CD8-positive, alpha-beta memory T cell (primary cell): ENCODE measurements at places on chromosomes 3 and 15.

DNA sequence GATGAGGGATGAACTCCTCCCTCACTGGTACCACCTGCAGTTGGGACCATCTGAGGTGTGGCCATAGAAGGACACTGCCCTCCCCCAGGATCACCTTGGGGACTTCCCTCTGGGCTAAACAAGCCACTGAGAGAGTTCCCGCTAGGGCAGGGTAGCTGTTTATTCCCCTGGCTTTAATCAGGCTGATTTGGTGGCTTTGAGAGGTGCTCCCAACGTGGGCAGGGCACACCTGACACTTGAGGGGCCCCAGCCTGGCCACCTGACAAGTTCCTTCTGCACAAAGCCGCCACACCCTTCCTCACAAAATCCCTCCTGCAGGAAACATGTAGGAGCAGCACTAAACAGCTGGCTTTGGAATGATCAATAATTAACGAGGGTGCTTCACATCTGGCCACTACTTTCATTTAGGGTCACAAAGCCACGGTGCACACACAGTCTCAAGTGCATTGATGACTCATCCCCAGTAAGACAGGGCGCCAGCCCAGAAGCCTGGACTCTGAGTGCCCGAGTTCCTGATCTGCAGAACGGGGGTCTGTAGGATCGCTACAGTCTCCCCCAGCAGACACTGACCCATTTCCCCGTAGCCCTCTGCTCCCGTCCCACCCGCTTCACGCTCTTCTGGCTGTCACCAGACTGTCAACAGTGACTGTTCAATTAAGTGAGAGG is 75.1 kb downstream of the ATP10A start:
- DNase-seq, result no peak

GRCh38 chr15:101151288-101151687 is 100.6 kb downstream of the CHSY1 start:
- no peak for DNase-seq

DNA sequence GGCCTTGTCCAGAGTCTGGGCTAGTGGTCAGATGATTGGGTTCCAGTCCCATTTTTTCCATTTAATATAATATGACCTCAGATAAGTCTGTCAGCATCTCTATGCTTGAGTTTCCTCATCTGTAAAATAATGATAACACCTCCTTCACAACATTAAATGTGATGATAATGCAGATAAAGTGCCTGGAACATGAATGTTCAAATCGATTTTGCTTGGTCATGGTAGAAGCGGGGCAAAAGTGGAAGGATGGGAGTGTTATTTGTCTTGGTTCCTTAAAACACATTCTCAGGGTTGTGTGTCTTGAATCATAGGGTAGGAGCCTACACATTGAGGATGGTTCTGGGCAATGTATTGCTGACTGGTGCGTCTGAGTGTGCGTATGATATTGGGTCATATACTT is 16.9 kb downstream of the ARIH2 start:
- no peak for DNase-seq

DNA sequence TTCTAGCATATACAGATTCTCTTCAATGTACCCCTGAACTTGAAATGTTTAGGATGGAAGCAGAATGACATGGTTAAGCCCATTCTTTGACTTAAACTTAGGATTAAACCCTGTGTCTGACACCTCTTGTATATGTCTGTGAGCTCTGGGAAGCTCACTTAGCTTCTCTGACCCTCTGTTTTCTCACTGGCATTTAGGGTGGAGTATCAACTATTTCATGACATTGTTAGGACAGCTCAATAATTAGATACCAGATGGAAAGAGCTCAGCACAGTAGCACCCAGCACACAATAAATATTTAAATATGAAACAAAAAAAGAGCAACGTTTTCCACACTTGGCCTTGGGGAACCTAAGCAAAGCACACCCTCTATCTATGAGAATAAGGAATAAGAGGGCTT is 18.2 kb upstream of the RPS17 start:
- DNase-seq, result no peak

- DNase-seq, result no peak
These were observed 1.1 kb downstream of the LSAMP start for GRCh38 chr3:116444115-116444747.

- no peak for DNase-seq
These were observed 443.3 kb downstream of the MAGI1 start for GRCh38 chr3:65595222-65596028.

GRCh38 chr3:153970047-153970446 is 151.1 kb upstream of the ARHGEF26 start:
- DNase-seq, result no peak

DNA sequence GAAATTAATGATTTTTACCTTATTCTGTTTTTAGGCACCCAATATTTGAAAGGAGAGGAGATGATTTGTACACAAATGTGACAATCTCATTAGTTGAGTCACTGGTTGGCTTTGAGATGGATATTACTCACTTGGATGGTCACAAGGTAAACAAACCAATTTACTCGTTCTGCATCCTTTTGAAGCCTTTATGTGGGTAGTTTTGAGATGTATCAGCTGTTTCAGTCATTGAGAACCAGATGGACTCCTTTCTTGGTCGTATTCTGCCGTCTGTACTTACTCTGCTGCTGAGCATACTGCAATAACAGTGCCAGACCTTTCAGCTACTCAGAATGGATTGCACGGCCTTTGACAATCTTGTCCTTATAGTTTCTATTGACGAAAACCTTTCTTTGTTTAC is 13.3 kb downstream of the DNAJB11 start:
- no peak for DNase-seq

DNA sequence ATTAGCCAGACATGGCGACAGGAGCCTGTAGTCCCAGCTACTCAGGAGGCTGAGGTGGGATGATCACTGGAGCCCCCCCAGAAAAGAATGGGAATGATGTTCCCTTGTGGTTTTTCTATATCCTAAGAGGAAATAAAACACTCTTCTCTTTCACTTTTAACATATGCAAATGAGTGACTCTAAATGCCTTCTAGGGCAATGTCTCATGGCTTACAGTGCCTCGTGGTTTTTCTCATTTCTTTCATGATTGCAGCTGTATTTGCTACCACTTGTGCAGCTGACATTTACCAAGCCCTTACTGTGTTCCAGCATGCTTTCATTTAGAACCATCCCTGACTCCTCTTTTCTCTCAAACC is 26.4 kb downstream of the STOML1 start:
- DNase-seq, result no peak

- DNase-seq, result no peak
These were observed 5.5 kb upstream of the CTSH start for GRCh38 chr15:78950343-78950742.

- DNase-seq, result peak; percentile 7
These were observed 62.5 kb upstream of the ANKRD28 start for GRCh38 chr3:15860014-15860934.

DNA sequence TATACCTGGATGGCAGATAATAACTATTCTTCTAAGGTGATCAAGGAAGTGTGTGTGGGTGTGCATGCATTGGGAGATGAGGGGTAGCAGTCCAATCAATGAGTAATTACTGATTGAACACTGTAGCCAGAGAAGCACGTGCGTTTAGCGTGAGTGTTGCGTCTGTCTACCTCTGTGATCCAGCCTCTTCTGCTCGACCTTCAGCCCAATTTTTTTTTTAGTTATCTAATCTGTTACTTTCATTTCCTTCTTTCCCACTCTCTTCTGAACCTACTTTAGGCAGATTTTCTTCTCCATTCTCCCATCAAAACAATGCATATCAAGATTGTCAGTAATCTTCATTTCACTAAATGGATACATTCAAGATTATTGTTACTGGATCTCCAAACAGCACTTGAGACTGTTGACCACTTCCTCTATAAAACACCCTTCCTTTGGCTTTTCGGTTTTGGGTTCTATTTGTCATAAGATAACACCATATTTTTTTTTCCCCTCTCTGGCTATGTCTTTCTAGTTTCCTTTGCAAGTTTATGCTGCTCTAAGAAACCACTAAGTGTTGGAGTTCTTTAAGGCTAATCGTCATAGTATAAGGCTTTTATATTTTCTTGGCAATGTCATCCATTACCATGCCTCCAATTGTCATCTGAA is 41.0 kb downstream of the MCTP2 start:
- DNase-seq, result peak; percentile 70

- no peak for DNase-seq
These were observed 104.2 kb downstream of the AGBL1 start for GRCh38 chr15:86183596-86184491.

DNA sequence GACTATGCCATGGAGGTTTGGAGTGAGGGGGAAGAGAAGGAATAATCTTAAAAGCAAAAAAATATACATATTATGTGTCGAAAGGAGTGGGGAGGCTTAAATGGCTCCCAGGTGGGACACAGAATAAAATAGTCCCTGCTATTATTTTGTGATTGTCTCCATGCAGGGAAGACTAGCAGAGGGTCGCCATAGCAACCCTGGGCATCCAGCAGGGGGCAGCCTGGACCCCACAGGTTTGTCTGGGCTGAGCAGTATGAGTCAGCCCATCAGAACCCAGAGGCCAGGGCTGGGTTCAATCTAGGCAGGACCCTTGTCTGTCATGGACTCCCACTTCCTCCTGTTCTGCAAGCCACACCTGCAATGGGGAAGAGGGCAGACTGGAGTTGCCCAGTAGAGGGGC is 17.6 kb upstream of the LINGO1 start:
- no peak for DNase-seq

DNA sequence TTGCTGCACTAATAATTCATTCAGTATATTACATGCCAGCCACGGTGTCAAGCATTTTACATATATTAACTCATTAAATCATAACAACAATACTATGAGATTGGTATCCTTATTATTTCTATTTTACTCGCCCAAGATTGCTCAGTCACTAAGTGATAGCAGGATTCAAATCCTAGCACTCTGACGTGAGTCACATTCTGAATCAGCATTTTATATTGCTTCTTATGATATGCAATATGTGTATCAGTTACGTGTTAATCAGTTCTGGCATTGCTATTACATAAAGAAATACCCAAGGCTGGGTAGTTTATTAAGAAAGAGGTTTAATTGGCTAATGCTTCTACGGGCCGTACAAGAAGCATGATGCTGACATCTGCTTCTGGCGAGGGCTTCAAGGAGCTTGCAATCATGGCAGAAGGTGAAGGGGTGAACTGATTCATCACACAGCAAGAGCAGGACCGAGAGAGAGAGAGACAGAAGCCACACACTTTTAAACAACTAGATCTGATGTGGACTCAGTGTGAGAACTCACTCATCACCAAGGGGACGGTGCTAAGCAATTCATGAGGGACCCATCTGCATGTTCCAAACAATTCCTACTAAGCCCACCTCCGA is 166.5 kb upstream of the TMCO5A start:
- no peak for DNase-seq

DNA sequence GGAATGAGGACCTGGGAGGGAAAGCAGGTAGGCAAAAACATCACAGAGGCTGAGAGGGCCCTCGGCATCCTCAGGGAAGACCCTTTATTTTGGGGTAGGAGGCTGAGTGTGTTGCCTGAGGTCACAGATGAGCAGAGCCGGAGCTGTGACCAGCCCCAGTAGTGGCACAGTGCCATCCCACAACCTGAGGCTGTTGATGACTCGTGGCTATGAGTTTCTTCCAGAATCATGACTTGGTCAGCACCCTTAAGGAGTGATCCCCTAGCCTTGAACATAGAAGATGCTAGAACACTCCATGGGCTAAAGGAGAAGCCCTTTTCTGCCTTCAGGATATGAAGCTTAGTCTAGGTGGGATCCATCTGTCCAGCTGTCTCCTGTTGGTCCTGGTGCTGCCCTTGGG is 19.5 kb upstream of the CXCR6 start:
- DNase-seq, result no peak

- no peak for DNase-seq
These were observed 13.0 kb upstream of the SEC62 start for GRCh38 chr3:169953462-169954141.

DNA sequence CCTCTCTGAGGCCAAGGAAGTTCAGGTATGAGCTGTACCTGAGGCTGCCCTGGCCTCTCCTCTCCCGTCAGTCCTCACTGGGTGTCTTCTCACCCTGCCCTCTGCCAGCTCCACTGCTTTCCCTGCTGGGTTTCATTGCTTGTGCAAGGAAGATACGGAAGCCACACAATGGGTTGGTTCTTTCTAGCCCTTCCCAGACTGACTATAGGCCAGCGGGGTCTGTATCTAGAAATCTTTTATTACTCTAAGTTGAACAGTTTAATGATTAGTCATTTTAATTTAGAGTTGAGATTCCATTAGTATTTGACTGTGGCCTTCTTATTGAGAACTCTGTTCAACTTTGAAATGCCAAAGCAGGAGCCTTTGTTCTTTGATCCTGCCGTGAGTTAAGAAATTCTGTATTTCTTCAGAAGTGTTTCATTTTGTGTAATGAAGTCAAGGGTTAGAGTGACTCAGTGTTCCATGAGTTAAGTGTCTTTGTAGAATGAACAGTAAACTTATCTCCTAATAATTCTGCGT is 16.2 kb downstream of the C3orf62 start:
- DNase-seq, result no peak

- DNase-seq, result no peak
These were observed 10.0 kb downstream of the TIMMDC1 start for GRCh38 chr3:119508172-119508845.

DNA sequence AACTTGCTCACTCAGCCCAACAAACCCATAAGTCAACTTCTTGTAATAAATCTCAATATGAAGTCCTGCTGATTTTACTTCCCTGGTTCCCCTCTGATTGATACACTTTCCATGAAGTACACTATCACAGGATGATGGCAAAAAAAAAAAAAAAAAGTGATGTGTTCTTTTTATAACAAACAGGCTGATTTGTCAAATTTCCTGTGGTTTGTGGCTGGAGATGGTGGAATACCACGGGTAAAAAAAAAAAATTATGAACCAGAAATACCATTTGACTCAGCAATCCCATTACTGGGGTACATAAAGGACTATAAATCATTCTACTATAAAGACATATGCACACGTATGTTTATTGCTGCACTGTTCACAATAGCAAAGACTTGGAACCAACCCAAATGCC is 10.7 kb upstream of the SERPINI2 start:
- no peak for DNase-seq

GRCh38 chr3:32374788-32375595 is 16.7 kb upstream of the CMTM7 start:
- DNase-seq, result peak; percentile 77

GRCh38 chr15:72011302-72011942 is 106.5 kb downstream of the MYO9A start:
- DNase-seq, result no peak

DNA sequence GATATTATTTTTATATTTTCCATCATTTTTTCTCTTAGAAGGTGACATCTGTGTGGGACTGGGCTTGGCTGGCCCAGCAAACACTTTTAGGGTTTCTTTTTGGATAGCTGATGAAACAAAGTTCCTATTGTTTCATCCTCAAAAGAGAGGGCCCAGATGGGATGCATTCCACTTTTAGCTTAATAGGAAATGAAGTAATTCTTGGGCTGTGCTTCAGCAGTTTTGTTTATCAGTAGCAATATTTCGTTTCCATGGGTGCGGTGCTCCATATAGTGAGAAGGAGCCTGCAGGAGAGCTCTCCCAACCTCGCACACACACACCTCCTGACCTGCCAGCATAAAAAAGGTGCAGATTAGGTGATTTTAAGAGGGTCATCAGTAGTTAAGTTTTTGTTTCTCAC is 147.5 kb downstream of the AKAP13 start:
- DNase-seq, result no peak
